Omental fat pad (tissue), 4 donors: ENCODE measurements at places on chromosomes 11 and 22.

DNA sequence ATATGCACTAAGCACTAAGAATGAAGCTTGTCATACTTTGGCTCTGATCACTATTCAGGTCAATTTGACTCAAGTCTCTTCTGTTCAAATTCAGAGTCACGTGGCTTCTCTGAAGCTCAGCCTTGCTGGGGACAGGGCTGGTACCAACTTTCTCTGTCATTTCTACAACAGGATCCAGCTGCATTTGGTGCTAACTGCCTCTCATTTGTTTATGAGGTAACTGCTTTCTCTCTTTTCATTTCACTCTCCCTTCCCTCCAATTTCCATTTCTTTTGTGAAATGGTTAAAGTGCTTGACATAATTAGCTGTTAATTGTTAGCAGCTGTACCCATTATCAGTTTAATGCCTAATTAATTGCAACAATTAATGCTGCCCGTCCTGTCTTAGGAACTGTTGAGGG, 259.7 kb upstream of the PLET1 start:
- DNase-seq = no peak

- no peak for DNase-seq
Observed at GRCh38 chr22:35688913-35689675, 28.6 kb upstream of the APOL5 start.

DNA sequence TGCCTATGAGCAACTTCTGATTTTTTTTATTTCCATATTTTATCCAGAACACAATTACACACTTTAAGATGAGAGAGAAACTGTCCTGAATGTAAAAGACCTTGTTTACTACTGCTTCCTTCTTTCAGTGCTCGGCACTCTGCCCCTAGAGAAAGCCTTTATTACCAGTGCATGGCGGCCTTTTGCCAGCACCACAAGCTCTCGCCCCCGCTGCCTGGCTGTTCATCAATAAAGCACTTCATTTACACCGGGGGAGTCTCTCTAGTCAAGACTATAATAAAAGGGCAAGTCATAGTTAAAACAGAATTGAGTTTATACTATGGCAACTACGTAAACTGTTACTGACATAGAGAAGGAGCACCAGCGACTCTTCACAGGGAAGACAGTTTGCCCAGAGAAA, 259.5 kb downstream of the CADM1 start:
- no peak for DNase-seq

GRCh38 chr22:48112687-48113521, 1350.5 kb downstream of the TBC1D22A start:
- no peak for DNase-seq

GRCh38 chr22:38837414-38837928, 6.4 kb downstream of the NPTXR start:
- no peak for DNase-seq

- DNase-seq = no peak
Observed at GRCh38 chr11:40287916-40288803, 1171.3 kb downstream of the LRRC4C start.

DNA sequence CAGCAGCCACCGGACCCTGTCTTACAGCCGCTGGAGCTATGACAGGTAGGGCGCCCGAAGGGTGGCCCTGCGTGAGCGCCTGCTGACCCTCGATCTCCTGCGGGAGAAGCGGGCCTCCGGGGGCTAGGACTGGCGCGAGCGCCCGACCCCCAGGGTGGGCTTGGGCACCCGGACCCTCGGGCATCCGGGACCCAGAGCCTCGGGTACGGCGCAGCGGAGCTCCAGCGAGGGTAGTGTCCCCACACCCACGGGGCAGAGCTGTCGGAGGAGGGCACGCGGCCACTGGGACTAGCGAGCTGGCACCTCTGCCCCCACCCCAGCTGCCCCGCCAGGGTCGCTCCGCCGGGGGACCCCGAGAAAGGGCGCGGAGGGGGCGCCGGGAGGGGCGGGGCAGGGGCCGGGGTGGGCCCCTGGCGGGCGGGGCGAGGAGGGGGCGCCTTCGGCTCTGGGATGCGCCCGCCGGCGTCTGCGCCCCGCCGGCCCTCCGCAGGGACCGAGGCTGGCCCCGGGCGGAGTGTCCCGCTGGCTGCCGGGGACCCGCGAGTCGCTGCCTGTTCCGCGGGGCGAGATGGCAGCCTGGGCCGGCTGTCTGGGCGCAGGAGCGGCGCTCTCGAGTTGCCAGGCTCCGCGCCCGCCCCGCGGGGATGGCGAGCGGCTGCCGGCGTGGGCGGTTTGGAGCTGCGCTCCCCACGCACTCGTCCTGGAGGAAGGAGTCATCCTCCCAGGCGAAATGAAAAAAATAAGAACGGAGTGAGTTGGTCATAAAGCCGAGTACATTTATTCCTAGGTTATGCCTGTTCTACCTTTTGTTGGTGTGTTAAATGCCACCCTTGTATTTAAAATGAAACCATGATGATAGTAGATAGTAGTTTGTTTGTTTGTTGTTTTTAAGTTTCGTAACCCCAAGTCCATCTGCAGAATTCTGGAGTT, 32.4 kb downstream of the EIF3F start:
- DNase-seq = no peak

DNA sequence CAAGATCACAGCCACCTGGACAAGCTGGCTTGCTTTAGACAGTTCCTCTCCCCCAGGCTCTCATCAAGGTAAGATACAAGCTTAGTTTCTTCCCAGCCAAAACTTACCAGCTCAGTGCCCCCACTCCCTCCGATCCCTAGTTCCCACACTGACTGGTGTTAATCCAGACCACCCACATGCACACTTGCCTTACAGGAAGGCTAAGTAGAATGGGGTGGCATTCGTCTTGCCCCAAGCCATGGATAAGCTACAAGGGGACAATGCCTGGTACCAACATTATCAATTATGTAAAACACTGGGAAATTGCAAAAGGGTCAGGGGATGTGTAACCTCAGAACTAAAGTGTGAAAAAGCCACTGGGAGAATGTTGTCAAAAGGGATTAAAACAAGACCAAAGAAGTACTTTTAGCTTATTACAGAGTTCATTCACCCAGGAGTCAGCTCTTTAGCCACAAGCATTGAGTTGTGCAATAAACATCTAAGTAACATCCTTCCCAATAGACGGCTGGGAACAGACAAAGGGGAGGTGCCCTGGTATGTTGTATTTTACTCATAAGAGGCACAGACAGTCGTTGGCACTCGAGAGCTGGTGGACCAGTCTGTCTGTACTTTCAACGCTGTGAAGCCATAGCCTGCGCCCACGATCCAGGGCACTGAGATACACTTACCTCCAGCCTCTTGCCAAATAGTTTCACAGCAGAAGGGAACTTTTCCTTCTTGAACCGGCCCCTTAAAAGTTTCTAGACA, 1.1 kb downstream of the DHCR7 start:
- DNase-seq = peak; percentile 53

DNA sequence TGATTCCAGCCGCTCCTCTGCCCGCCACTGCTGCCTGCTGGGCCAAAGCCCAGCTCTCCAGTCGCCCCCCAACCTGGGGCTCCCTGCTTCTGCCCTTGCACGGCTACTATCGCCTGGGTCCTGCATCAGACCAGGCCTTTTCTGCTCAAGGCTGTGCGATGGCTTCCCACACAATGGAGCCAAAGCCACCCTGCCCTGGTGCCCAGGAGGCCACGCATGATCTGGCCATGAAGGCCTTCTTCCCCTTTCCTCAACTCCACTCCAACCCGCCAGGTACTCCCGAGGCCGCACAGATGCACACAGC, 45.8 kb downstream of the SGSM3 start:
- DNase-seq = no peak

- DNase-seq = no peak
Observed at GRCh38 chr22:47634347-47634746, 871.9 kb downstream of the TBC1D22A start.

- DNase-seq = no peak
Observed at GRCh38 chr22:50674606-50675552, 2.3 kb downstream of the SHANK3 start.

- DNase-seq = no peak
Observed at GRCh38 chr11:119153049-119153818, 4.4 kb downstream of the ABCG4 start.

DNA sequence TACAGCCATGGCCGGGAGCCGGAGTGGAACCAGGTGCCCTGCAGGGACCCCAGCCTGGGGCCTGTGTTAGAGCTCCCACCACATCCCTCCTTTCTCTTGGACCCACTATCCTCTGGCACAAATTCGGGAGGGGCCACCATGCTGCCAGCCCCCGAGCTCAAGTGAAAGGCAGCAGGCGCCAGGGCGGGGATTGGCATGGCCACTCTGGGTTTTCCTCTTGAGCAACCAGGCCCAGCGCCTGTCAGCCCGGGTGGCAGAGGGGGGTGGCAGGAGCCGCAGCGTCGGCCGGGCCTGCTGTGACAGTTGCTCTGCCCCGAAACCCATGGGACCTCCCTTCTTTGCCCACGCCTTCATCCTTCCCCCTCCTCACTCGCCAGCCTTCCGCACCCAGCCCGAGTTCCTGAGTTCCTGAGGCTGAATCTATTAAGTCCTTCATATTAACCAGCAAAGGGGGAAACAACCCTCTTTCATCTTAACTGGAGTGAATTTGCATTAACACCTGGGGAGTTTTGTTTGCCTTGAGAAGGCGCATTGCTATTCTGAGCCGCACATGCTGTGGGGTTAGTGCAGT, 16.8 kb upstream of the CABP7 start:
- no peak for DNase-seq

- DNase-seq = no peak
Observed at GRCh38 chr22:35546886-35547285, 6.3 kb downstream of the RASD2 start.
